Parietal lobe (tissue), 2 donors: ENCODE measurements at places on chromosomes 5 and 9. TPM values are rescaled to one million over a fixed set of nuclear protein-coding genes. Genes with fewer than 3 reads are reported as not detected.

SOX30 gene
- not detected for total RNA-seq

MAMDC2 gene
- total RNA-seq: 2.5 TPM

TEK gene
- total RNA-seq: 7.2 TPM

TERT gene
- not detected for total RNA-seq

APBA1 gene
- total RNA-seq: 51.3 TPM

ZFP2 gene
- 10.3 TPM for total RNA-seq

CEP78 gene
- total RNA-seq: 82.6 TPM

KIAA0825 gene
- total RNA-seq: 44.8 TPM

GRXCR2 gene
- total RNA-seq: not detected

CNOT8 gene
- total RNA-seq: 106 TPM

ESM1 gene
- total RNA-seq: not detected

HTR1A gene
- 18.5 TPM for total RNA-seq

LIFR gene
- total RNA-seq: 63.5 TPM

ZDHHC11 gene
- total RNA-seq: 27.5 TPM

HAVCR2 gene
- 5.0 TPM for total RNA-seq

LCN6 gene
- total RNA-seq: not detected

FGD3 gene
- total RNA-seq: 32.2 TPM

TMEM38B gene
- 17.5 TPM for total RNA-seq

ORM2 gene
- not detected for total RNA-seq

PHF24 gene
- 40.1 TPM for total RNA-seq

CDX1 gene
- not detected for total RNA-seq

ANKRD31 gene
- 0.94 TPM for total RNA-seq

LCN2 gene
- total RNA-seq: not detected

C9 gene
- not detected for total RNA-seq

TEX48 gene
- total RNA-seq: not detected

DROSHA gene
- total RNA-seq: 125 TPM

ISL1 gene
- total RNA-seq: 0.63 TPM

OBP2B gene
- total RNA-seq: not detected

TICAM2 gene
- total RNA-seq: 0.31 TPM

DOK3 gene
- 9.1 TPM for total RNA-seq

DMGDH gene
- 3.1 TPM for total RNA-seq

CMBL gene
- 3.4 TPM for total RNA-seq

GFI1B gene
- total RNA-seq: not detected

SCGB3A2 gene
- total RNA-seq: not detected

CCDC192 gene
- total RNA-seq: not detected

ANKRD18B gene
- not detected for total RNA-seq

MARCHF3 gene
- total RNA-seq: 14.4 TPM

TAF11L10 gene
- not detected for total RNA-seq

SH3RF2 gene
- 0.94 TPM for total RNA-seq

KIF24 gene
- 4.1 TPM for total RNA-seq

SLC6A18 gene
- not detected for total RNA-seq

IL13 gene
- total RNA-seq: not detected

PCDHB16 gene
- total RNA-seq: 10.6 TPM

CARD9 gene
- 0.63 TPM for total RNA-seq

HK3 gene
- total RNA-seq: 0.31 TPM

SH2D3C gene
- total RNA-seq: 11.3 TPM

RAD50 gene
- total RNA-seq: 64.2 TPM

SPATA31D4 gene
- total RNA-seq: not detected

EIF4EBP3 gene
- total RNA-seq: not detected

TMEM232 gene
- total RNA-seq: 24.1 TPM
